Activated naive CD4-positive, alpha-beta T cell treated with anti-CD3 and anti-CD28 coated beads, Interleukin-2, amount 50 U/mL, for 72 hours (primary cell): ENCODE measurements at places on chromosomes 12 and 14. TPM values are rescaled to one million over a fixed set of nuclear protein-coding genes. Genes with fewer than 3 reads are reported as not detected.

ZNF26 gene
- total RNA-seq, result 22.3 TPM

TAS2R19 gene
- total RNA-seq, result 3.2 TPM

E2F7 gene
- total RNA-seq, result 26.9 TPM

PRB2 gene
- total RNA-seq, result not detected

SERPINA3 gene
- total RNA-seq, result not detected

KRT81 gene
- not detected for total RNA-seq

CEBPE gene
- 0.34 TPM for total RNA-seq

LETMD1 gene
- total RNA-seq, result 91.0 TPM

DNA sequence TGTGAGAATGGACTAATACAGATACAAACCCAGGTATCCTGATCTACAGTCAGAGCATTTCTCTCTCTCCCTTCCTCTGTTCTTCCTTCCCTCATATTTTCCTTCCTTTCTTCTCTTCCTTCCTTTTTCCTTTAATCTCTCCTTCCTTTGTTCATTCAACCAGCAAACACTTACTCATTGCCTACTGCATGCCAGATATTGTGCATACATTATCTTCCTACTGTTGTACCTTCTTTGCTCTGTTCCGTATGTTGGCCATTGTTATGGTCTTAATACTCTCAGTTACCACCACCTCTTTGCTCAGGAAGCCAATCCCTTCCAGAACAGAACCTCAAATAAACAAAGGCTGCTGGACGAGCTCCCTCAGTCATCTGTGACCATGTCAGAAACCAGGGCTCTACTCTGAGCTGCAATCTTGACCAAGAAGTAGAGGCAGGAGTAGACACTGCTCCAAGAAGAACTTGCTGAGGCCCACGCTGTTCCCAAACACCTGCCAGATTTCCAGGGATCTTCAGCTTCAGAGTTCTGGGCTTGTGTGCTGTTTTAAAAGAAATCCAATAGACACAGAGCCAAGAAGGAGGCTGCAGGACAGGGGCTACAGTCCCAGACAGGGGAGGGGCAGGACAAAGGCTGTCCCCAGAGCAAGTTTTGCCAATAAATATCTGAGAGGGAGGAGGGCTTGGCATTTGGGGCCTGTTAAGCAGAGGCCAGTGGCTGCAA lies 526.7 kb upstream of the TBX3 start:
- no peak for DNase-seq

DNA sequence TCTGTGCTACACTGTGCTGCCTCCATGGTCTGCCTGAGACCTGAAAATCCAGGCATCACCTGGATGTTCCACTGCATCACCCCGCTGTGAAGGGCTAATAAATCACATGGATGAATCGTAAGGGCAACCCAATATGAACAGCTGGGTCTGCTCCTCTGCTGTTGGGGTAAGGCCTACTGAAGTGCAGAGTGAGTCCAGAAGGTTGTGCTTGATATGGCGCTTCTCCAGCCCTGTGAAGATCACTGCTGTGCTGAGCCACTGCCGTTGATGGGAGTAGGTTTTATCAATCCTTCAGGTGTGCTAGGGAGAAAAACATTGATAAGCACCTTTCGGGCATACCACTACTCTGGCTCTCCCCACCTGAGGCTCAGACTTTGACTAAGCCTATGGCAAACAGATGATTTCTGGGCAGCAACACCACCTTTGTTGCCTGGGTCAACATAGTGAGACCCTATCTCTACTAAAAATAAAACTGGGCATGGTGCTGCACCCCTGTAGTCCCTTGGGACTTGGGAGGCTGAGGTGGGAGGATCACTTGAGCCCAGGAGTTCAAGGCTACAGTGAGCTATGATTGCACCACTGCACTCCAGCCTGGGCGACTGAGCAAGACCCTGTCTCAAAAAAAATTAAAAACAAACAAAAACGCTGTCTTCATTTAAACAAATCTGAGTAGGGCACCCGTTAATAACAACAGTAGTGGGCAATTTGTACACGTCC lies 1.7 kb downstream of the ACVRL1 start:
- DNase-seq, result no peak

DNA sequence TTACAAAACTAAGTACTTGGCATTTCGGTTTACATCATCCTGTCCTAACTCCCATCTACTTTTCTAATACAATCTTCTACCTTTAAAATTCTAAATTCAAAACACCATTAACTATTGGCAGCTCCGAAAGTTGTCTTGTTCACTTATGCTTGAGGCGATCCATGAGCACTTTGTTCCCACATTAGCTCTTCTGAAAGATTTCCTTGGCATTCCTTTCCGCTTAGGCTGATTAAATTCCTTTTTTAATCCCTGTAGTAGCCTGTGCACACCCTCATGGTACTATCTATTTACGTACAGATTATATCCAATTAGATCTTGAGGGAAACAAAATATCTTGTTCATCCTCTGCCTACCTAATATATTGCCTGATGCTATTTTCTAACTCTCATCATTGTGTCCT lies 480.7 kb downstream of the PRKD1 start:
- DNase-seq, result no peak

DNA sequence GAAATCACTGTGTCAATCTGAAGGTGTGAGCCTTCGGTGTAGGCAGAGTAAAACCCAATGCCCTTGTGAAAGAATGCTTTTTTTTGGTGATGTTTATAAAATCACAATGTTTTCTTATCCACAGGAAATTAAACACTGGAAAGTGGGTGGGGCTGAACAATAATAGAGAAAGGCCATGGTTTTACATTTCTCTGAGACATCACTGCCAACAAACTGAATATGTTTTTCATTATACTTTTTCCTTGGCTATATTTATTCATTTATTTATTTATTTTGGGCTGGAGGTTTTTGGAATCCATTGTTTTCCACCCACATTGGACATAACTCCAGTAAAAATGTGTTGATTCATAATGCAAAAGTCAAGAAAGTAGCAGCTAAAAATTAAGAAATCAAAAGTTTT lies 16.9 kb downstream of the LRRK2 start:
- no peak for DNase-seq

DNA sequence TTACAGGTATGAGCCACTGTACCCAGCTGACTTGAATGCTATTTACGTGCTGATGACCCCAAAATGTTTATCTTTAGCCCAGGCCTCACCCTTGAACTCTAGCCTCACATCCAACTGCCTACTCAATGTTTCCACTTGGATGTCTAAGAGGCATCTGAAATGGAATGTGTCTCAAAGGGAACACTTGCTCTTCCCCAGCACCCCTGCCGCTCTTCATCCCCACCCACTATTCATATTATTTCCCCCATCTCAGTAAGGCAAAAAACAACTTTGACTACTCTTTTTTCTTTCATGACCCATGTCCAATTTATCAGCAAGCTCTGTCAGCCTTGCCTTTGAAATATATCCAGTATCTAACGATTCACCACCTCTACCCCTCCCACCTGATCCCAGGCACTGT lies 204.6 kb downstream of the PAWR start:
- no peak for DNase-seq

- no peak for DNase-seq
Observed at GRCh38 chr14:80237143-80237542, 25.8 kb upstream of the DIO2 start.

DNA sequence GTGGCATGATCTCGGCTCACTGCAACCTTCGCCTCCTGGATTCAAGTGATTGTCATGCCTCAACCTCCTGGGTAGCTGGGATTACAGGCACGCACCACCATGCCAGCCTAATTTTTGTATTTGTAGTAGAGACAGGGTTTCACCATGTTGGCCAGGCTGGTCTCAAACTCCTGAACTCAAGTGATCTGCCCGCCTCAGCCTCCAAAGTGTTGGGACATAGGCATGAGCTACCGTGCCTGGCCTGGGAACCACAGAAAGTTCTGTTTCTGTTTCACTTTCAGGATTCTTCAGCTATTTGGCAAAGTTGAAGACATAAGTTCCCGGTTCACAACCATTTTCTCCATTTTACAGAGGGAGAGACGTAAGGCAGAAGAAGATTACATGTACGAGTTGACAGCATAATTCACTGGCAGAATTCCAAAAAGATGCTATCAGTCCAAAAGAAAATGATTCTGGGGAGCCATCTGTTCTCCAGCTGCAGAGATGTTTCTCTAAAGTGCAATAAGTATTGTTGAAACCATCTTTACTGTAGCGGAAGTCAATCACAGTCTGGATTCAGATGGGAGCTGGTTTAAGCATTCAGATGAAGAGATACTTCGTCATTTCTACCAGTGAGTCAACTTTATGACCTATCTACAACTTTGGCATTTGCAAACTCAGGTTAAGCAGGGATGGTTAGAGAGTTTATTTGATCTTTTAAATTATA lies 8.1 kb upstream of the RNF34 start:
- DNase-seq, result no peak

GRCh38 chr12:110279566-110280375 lies 1.3 kb upstream of the ATP2A2 start:
- no peak for DNase-seq

DNA sequence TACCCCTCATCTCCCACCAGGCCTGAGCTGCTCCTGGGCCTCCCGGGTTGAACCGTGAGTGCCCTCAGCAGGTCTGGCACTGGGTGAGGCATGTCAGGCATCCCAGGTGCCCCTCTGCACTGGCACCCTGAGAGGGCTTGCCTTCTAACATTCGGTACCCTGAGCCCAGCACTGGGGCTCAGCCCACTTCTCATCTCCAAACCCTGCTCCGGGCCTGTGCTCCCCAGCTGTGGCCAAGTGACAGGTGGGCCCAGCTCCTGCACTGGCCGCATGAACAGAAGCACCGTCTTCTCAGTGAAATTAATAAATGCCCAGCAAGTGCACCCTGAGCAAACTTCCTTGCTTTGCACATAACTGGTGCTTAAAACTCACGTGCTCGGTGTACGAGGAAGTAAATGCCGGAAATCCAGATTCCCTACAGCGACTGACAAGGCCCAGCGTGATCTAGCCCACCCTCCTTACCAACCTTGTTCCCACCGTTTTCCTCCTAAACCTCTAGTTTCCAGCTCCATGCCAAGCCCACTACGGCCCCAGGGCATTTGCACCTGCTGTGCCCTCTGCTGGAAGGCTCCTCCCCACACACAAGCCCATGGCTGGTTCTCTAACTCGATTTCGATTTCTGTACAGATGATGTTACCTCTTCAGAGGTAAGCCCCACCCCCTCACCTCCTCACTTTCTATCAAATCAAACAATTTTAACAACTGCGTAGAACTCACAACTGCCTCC lies 115.2 kb upstream of the NCOR2 start:
- DNase-seq, result no peak

GRCh38 chr12:115456946-115457689 lies 773.1 kb upstream of the TBX3 start:
- DNase-seq, result no peak

DNA sequence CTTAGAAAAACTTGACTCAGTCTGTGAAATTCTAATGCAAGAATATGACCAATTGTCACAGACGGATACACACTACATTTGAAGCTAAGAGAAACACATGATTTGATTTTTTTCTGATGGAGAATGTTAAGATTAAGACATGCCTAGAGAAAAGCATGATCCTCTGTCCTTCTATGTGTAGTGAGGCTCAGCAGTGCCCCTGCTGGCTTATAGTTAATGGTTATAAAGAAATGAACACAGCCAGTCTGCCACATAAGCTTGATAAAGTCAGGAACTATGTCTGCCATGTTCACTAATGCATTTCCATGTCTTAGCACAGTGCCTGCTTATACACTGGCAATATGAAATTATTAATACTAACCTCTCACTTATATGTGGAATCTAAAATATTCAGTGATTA lies 168.1 kb upstream of the DAAM1 start:
- DNase-seq, result no peak

DNA sequence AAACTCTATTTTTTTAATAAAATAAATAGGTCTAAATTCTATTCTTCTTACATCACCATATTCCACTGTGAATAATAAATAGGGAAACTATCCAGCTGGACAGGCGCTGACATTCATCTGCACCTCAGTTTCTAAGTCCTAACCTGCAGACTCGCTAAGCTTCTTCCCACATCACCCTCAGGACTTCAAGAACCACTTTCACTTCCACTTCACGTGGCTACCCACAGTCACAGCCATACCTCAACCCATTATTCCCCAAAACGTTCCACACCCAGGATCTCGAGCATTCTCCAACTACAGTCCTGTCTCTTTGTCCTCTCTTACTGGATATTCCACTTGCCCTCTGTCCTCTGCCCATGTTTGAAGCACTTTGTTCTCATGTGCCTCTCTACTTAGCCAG lies 71.1 kb downstream of the C2CD5 start:
- no peak for DNase-seq

DNA sequence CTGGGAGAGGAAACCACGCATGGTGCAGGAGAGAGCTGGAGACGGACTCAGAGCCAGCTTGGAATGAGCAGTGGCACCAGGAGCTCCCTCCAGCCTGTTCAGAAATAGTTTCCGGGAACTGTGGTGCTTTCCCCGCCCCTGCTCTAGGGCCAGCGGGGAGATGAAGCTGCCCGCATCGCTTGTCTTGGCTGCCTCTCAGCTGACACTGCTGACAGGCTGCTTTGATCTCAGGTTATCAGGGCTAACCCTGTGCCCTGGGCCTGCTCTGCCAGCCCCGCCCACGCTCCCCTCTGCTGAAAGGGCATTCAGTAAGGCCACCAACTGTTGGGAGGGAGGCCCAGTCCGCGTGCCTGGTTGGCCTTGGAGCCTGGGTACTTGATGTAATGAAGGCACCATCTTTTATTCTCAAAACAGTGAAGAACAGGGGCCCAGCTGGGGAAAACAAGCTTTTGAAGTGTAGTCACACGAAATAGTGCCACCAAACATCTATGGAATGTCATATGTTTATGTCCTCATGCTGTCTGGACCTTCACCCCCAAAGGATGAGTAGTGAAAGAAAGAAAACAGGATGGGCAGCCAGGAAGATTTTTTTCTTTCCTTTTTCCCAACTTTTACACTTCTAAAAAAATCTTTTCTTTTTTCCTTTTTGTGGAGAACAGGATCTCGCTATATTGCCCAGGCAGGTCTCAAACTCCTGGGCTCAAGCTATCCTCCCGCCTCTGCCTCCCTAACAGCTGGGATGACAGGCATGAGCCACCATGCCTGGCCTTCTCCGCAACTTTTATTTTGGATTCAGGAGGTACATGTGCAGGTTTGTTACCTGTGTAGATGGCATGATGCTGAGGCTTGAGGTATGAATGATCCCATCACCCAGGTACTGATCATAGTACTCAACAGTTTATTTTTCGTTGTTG lies 115.9 kb upstream of the TBX3 start:
- DNase-seq, result no peak

DNA sequence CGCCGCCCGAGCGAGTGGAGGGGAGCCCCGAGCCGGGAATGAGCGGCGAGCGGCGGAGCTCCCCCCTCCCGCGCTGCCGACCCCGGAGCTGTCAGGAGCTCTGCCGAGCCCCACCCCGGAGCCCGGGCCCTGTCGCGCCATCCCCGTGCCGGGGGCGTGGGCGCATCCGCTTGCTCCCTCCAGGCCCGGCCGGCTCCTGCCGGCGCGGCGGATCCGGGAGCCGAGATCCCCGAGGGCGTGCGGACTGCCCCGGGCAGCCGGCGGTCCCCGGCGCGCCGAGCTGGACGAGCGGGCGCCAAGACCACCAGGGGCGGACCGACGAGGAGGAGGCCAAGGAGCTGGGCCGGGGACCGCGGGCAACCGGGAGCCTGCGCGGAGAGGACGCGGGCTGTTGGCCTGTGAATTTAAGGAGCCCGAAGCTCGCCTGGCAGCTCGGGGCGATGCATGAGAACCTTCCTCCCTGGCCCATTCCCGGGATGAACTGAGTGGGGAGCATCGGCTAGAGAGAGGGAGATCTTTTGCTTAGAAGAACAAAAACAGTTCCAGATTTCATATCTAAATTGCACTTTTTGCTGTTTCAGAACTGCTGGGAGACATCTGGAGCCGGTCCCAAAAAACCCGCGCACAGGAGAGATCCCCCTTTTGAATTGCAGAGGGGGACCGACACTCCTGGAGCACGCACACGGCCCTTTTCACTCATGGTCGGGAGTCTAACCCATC lies 2.0 kb downstream of the PTHLH start:
- peak; percentile 22 for DNase-seq

GRCh38 chr14:105292826-105293711 lies 7.7 kb downstream of the BRF1 start:
- no peak for DNase-seq
